ENCODE measurements at places on chromosomes 4 and X.

DNA sequence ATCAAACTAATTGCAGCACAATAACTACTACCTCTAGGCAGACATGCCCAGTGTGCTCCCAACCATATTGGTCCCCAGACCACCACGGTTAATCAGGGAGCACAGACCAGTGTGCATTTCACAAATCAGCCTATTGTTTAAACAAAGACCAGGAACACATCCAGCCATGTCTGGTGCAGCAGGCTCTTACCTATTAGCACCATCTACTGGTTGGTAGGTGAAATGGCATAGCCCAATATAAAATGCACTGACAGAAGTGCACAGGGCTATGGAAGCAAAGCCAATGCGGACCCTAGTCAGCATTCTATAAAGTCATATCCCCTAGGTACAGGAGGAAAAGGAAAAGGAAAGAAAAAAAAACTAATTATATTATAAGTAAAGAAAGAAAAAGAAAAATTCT, 15.5 kb upstream of the CYLC1 start:
- H3K27ac ChIP-seq: no peak overlapping the region
- no peaks in the 10 kb centered on the region for H3K4me1 ChIP-seq
- DNase-seq: peak; percentile 10
- H3K36me3 ChIP-seq: no peaks in the 10 kb centered on the region

DNA sequence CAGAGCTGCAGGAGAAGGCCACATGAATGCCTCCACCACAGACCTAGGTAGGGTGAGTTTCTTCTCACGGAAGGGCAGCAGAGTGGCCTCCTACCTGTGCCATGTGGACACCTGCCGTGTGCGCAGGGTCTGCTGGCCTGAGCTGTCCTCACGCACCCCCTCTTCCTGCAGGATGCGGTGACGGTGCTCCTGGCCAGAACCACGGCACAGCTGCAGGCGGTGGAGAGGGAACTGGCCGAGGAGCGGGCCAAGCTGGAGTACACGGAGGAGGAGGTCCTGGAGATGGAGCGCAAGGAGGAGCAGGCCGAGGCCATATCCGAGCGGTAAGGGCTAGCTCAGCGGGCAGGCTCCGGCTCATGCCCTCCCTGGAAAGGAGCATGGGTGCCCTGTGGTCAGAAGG, 28.4 kb upstream of the CLCN4 start:
- H3K4me3 ChIP-seq: no peak overlapping the region
- no peak for DNase-seq
- peaks cover 13% of the 10 kb centered on the region for H3K36me3 ChIP-seq
- no peaks in the 10 kb centered on the region for H3K27me3 ChIP-seq
- no peaks in the 10 kb centered on the region for H3K4me1 ChIP-seq

DNA sequence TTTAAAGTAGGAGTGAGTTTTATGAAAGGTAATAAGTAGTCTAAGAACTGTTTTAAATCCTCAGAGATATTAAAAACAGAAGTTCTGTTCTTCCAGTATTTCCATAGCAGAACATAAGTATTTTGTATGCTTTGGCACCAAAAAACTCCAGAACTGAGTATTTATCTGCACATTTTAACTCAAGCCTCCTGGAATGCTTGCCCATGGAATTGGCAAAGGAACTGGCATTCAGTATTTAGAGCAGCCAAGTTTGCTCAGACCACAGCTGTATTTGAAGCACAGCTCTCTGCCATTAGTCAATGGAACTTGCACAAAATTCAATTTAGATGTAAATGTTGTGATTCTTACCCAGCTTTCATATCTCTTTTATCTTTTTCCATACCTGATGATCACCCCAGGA, 42.2 kb downstream of the NDNF start:
- no peak overlapping the region for H3K27ac ChIP-seq
- no peak for DNase-seq
- H3K4me3 ChIP-seq: no peak overlapping the region
- no peaks in the 10 kb centered on the region for H3K4me1 ChIP-seq

DNA sequence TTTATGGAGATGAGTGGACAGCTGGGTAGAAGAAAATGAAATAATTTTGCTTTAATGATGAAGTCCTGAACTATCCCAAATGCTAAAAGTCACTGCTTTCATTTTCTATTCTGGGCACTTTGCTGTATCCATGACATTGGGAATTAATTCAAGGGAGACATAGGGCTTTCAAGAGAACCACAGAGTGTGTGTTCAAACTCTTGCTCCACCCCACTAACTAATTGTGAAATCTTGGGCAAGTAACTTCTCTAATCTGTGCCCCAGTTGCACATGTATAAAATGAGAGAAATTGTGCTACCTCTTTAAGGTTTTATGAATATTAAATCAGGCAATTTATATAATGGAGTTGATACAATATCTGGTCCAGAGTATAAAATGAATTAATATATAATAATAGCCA, 1422.0 kb downstream of the ADGRL3 start:
- H3K4me3 ChIP-seq: no peak overlapping the region
- no peaks in the 10 kb centered on the region for H3K36me3 ChIP-seq
- no peak for DNase-seq
- no peaks in the 10 kb centered on the region for H3K27me3 ChIP-seq
- no peaks in the 10 kb centered on the region for H3K4me1 ChIP-seq

GRCh38 chrX:129600981-129601424, 53.8 kb downstream of the APLN start:
- no peak overlapping the region for H3K4me3 ChIP-seq
- DNase-seq: no peak
- no peaks in the 10 kb centered on the region for H3K4me1 ChIP-seq
- no peak overlapping the region for H3K27ac ChIP-seq
- H3K27me3 ChIP-seq: no peaks in the 10 kb centered on the region
- no peaks in the 10 kb centered on the region for H3K36me3 ChIP-seq

DNA sequence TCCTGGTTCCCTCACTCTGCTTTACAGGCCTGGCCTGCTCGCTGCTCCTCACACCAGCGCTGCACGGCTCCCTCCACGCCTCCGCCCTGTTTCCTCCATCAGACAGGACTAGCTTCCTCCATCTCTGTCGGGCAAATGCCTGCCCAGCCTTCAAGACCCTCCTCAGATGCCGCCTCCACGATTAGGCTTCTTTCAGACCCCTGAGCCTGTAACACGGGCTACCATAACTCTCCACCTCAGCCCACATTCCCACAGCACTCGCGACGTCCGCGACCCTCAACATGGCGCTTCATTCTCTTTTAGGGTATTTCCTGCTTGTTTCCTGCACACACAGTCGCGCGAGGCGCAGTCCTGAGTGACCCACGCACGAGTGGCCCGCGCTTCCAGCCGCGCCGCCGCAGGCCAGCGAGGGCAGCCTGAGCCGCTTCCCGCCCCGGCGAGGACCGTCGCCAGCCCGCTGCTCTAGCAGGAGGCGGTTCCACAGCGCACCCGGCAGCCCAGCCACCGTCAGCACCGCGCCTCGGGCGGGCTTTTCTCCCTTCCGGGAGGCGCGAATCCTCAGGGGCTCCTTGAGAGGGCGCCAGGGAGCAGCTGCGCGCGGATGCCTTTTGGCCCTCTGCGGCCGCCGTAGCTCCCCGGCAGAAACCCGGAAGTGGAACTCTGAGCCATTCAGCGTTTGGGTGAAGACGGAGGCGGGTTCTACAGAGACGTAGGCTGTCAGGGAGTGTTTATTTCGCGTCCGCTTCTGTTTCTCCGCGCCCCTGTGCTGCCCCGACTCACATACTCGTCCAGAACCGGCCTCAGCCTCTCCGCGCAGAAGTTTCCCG, at the start of gene FRG1:
Gene FRG1 (plus strand): TSS at position 695 of the 827 bp plus-strand sequence. CDS start 138 bp downstream, outside the sequence.
- H3K27me3 ChIP-seq: no peaks in the 10 kb centered on the region
- H3K4me1 ChIP-seq: no peaks in the 10 kb centered on the region
- peak within 1 kb of the TSS; percentile 88 for H3K27ac ChIP-seq
- peak; percentile 98 for DNase-seq

GRCh38 chr4:89486673-89487072, 179.1 kb upstream of the GPRIN3 start:
- no peak for DNase-seq
- no peaks in the 10 kb centered on the region for H3K36me3 ChIP-seq
- H3K4me3 ChIP-seq: no peak overlapping the region
- H3K4me1 ChIP-seq: no peaks in the 10 kb centered on the region
- no peak overlapping the region for H3K27ac ChIP-seq
- H3K27me3 ChIP-seq: no peaks in the 10 kb centered on the region

- H3K4me3 ChIP-seq: no peak overlapping the region
- H3K4me1 ChIP-seq: no peaks in the 10 kb centered on the region
- no peak for DNase-seq
These were observed 56.3 kb downstream of the MSN start for GRCh38 chrX:65723706-65724105.

DNA sequence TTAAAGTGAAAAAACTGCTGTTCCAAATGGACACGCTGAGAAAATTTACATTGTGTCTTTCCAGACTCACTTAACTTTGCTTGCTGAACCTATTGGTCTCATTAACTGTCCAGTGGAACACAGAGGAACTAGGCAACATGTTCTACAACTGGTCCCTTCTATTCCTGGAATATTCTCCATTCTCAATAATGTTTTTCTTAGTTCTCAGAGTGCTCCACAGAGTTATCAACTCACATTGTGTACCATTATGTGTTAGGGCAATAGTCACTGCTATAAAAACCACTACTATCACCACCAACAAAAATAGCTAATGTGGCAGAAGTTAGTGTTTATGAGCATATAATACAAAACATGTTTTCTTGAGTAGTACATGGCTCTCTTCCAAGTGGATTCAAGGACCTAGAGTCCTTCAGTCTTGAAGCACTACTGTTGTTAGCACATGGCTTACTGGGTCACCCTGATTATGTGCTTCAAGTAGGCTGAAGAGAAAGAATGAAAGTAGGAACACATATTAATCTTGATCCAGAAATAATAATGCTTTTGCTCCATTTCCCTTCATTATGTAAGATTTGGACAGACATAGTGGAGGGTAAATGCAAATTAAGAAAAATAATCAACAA, 865.3 kb upstream of the HS3ST1 start:
- no peak overlapping the region for H3K27ac ChIP-seq
- H3K27me3 ChIP-seq: no peaks in the 10 kb centered on the region
- no peaks in the 10 kb centered on the region for H3K36me3 ChIP-seq
- no peak overlapping the region for H3K4me3 ChIP-seq

- H3K27ac ChIP-seq: no peak overlapping the region
These were observed 103.9 kb downstream of the IQCM start for GRCh38 chr4:149711593-149712365.

- DNase-seq: no peak
- H3K27ac ChIP-seq: no peak overlapping the region
- H3K4me3 ChIP-seq: no peak overlapping the region
- no peaks in the 10 kb centered on the region for H3K36me3 ChIP-seq
These were observed 30.3 kb downstream of the SULT1E1 start for GRCh38 chr4:69829678-69830077.

- no peaks in the 10 kb centered on the region for H3K36me3 ChIP-seq
- no peak overlapping the region for H3K27ac ChIP-seq
- no peak overlapping the region for H3K4me3 ChIP-seq
- H3K4me1 ChIP-seq: no peaks in the 10 kb centered on the region
These were observed 225.4 kb upstream of the AGA start for GRCh38 chr4:177667687-177668086.

- H3K36me3 ChIP-seq: no peaks in the 10 kb centered on the region
- no peak overlapping the region for H3K4me3 ChIP-seq
- no peaks in the 10 kb centered on the region for H3K27me3 ChIP-seq
- peak; percentile 7 for DNase-seq
These were observed 233.0 kb downstream of the DKK2 start for GRCh38 chr4:106803083-106803482.

- no peak overlapping the region for H3K27ac ChIP-seq
- DNase-seq: no peak
- H3K4me1 ChIP-seq: peaks cover 2% of the 10 kb centered on the region
- no peak overlapping the region for H3K4me3 ChIP-seq
- no peaks in the 10 kb centered on the region for H3K27me3 ChIP-seq
- no peaks in the 10 kb centered on the region for H3K36me3 ChIP-seq
These were observed 41.7 kb downstream of the PTTG2 start for GRCh38 chr4:38001927-38002326.

- H3K4me1 ChIP-seq: no peaks in the 10 kb centered on the region
- H3K27me3 ChIP-seq: no peaks in the 10 kb centered on the region
- no peak for DNase-seq
- H3K36me3 ChIP-seq: no peaks in the 10 kb centered on the region
- no peak overlapping the region for H3K27ac ChIP-seq
These were observed 9.3 kb upstream of the SYTL5 start for GRCh38 chrX:37997096-37997495.

- no peaks in the 10 kb centered on the region for H3K36me3 ChIP-seq
- peaks cover 4% of the 10 kb centered on the region for H3K27me3 ChIP-seq
- H3K27ac ChIP-seq: no peak overlapping the region
- peak; percentile 37 for DNase-seq
- H3K4me3 ChIP-seq: no peak overlapping the region
These were observed 5.8 kb downstream of the ABLIM2 start for GRCh38 chr4:8152865-8153257.

DNA sequence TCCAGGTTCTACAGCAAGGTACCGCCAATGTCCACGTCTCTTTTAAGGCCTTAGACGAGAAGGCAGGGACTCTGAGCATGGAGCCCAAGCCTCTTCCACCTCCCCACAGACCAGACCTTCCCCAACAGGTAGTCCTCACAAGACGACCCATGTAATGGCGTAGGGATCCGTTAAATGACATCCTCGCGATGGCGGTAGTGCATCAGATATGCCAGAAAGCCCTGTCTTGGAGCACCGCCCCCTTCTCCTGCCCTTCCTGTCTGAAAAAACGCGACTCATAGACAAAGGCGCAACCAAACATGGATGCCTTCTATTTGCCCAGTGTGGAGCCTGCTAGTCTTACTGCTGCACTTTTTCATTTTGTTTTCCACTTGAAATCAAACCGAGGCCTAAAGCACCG, 185.4 kb downstream of the OR13H1 start:
- H3K4me3 ChIP-seq: peak overlapping the region; percentile 87
- no peak for DNase-seq
- no peaks in the 10 kb centered on the region for H3K36me3 ChIP-seq
- H3K27me3 ChIP-seq: no peaks in the 10 kb centered on the region

DNA sequence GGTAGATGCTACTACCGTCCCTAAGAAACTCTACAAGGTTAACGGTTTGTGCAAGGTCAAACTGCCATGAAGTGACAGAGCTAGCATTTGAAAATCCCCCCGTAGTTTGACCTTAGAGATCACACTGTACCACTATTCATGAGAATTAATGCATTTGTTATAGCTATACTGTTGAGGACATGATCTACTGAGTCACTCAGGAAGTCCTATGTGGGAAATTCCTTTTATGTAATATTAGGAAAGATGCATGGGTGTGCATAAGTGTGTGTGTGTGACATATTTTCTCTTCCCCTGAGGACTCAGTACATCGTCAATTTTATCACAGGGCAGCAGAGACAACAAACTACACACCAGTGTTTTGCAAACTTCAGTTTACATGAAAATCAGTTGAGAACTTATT, 141.1 kb downstream of the FBXW7 start:
- DNase-seq: no peak
- no peaks in the 10 kb centered on the region for H3K27me3 ChIP-seq
- H3K36me3 ChIP-seq: no peaks in the 10 kb centered on the region
- H3K4me3 ChIP-seq: no peak overlapping the region

- H3K4me1 ChIP-seq: no peaks in the 10 kb centered on the region
- DNase-seq: no peak
- no peaks in the 10 kb centered on the region for H3K36me3 ChIP-seq
- no peaks in the 10 kb centered on the region for H3K27me3 ChIP-seq
- H3K4me3 ChIP-seq: no peak overlapping the region
These were observed 38.0 kb downstream of the RADX start for GRCh38 chrX:106649523-106650428.

GRCh38 chrX:81229229-81229628, 27.3 kb downstream of the SH3BGRL start:
- no peaks in the 10 kb centered on the region for H3K36me3 ChIP-seq
- no peak for DNase-seq
- no peaks in the 10 kb centered on the region for H3K4me1 ChIP-seq
- no peak overlapping the region for H3K27ac ChIP-seq
- H3K27me3 ChIP-seq: no peaks in the 10 kb centered on the region
- no peak overlapping the region for H3K4me3 ChIP-seq

GRCh38 chrX:107025545-107025944, 25.5 kb upstream of the MORC4 start:
- H3K36me3 ChIP-seq: no peaks in the 10 kb centered on the region
- H3K4me1 ChIP-seq: no peaks in the 10 kb centered on the region
- no peak for DNase-seq
- H3K27ac ChIP-seq: no peak overlapping the region
- H3K27me3 ChIP-seq: no peaks in the 10 kb centered on the region
